ENCODE measurements at places on chromosomes 5 and 9. TPM values are rescaled to one million over a fixed set of nuclear protein-coding genes. Genes with fewer than 3 reads are reported as not detected.
A peak's percentile ranks its signal among the peaks of the same experiment; 100 is the strongest.

The NEUROG1 gene
- not detected for total RNA-seq

The GGTA1 gene
- not detected for total RNA-seq

The INSL6 gene
- not detected for total RNA-seq

The PCDHGB4 gene
- total RNA-seq, result 0.32 TPM

The PTGER4 gene
- total RNA-seq, result 7.3 TPM

The RNF180 gene
- 5.7 TPM for total RNA-seq

The PPP2R2B gene
- 0.14 TPM for total RNA-seq

The CTXN3 gene
- total RNA-seq, result not detected

The PCDHA9 gene
- total RNA-seq, result not detected

DNA sequence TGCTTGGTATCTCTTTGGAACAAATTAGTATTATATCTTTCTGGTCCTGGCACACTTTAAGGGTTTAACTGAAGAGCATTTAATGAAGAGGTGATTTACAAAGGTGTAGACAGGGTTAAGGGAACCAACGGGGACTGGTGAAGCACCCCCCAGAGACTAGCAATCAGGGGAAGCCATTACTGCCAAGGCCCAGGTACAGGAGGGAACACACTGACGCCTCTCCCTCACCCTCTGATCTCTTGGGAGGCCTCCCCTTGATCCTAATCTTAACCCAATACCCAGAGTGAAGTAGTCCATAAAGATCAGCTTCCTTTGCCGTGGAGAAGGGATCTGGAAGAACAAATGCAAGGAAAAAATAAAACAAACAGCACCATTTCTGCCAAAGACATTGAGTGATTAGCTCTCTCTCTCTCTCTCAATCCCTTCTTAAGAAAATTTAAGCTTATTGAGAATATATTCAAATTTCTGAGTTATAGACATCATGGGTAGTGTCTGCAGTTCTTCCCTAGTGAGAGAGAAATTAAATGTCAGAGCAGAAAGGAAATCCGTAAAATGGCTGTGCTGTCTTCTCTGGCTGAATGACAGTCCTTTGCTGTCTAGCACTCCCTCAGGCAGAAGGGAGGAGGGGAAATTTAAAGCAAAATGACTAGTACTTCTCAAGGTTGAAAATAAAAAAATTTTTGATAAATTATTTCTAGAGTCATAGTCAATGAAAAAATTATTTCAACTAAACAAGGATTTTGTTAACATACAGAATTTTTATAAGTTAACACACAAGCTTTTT is 20.0 kb downstream of the F2R start:
- DNase-seq, result no peak

DNA sequence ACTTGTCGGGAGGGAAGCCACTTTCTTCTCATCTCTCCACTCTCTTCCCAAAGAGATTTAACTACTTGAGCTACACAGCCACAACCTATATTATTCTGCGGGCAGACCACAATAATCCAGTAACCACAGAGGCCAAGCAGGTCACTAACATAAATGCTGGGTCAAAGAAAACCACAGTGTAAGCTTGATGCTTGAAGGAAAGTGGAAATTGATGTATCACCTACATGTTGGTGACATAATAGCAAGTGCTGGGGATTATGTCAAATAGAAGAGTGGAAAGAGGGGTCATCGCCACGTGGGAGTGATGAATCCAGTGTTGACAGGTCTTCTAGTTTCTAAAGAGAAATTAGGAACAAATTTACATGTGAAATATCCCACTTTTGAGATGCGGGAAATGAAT is 40.9 kb downstream of the RFK start:
- DNase-seq, result no peak

DNA sequence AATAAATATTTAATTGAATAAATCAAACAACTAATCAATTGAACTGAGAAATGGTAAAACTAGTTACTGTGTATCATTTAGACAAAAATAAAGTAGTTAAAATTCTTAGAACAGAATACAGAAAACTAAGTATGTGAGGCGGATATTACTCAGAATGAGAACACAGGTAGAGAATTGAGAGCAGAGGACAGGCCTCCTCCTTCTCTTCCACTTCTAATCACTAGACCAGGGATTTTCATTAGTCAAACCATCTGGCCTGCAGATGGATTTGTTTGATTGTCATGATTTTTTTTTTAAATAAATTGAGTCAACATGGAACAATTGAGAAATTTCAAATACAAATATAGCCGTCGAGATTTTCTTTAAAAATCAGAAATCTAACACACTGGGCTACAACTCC is 198.6 kb upstream of the HMHB1 start:
- DNase-seq, result no peak

- DNase-seq, result peak; percentile 45
Measured at GRCh38 chr9:98899408-98900056, 44.2 kb upstream of the COL15A1 start.

- DNase-seq, result no peak
Measured at GRCh38 chr5:97229688-97230285, 46.7 kb upstream of the RIOK2 start.

DNA sequence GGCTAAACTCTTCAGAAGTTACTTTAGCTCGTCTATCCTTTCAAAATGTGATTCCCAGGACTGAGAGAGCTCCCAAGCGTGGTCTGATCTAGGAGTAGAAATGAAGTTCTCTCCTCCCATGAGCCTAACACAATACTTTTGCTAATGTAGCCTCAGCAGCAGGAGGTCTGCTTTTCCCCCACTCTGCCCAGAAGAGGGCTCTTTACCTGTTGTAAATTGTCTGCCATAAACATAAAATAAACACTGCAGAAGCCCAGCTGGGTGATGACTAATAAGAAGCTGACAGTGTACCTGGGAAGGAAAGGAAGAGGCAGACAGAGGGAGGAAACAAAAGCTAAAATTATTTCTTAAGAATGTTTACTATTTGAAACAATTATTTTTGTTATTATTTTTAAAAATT is 15.4 kb downstream of the SLC36A3 start:
- DNase-seq, result peak; percentile 68

- DNase-seq, result peak; percentile 59
Measured at GRCh38 chr5:58231041-58231440, 228.8 kb downstream of the PLK2 start.

DNA sequence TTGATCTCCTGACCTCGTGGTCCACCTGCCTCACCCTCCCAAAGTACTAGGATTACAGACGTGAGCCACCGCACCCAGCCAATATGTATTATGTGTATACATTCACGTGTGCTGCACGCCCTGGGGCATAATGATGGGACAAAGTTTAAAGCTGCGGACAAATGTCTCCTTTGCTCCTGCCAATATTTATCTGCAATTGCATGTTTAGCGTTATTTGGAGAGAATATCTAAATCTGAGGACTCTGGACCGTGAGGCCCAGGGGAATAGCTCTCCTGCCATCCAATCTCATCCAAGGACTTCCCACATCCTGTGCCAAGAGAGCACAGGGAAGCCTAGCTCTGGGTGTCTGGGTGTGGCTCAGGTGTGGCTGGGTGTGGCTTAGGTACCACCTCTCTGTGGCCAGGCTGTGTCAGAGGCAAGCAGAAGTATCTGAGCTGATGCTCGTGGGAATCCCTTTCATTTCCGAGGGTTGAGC is 6.9 kb upstream of the BOD1 start:
- DNase-seq, result peak; percentile 30

DNA sequence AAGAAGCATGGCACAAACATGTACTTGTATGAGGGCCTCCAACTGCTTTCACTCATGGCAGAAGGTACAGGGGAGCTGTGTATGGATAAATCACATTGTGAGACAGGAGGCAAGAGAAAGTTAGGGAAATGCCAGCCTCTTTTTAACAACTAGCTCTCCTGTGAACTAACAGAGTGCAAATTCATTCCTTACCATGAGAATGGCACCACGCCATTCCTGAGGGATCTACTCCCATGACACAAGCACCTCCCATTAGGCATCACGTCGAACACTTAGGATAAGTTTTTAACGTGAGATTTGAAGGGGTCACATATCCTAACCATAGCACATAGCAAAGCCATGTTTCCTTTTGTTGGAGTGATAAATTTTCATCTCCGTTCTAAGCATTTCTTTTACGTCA is 747.2 kb upstream of the CHD1 start:
- DNase-seq, result no peak

GRCh38 chr5:134620634-134621033 is 12.0 kb downstream of the SAR1B start:
- no peak for DNase-seq

DNA sequence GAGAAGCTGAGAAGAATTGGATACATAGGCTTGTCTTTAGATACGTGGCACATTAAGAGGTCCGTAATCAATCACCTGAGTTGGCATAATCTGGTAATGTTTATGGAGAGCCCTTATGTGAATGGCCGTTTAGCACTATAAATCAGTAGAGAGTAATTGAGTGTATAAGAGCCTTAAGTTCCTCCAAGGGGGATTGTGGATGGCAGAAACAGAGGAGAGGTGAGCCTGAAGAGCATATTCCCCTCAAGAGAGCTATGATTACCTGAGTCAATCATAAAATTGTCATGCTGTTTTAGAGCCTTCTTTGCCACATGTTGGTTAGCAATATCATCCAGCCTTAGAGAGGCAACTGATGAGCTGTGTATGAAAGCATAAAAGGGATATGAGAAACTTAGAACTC is 58.8 kb downstream of the FOCAD start:
- no peak for DNase-seq

GRCh38 chr5:3600106-3601060 is 4.8 kb downstream of the IRX1 start:
- no peak for DNase-seq

All from foreskin keratinocyte (primary cell).